ENCODE measurements at places on chromosomes 6 and 20.

DNA sequence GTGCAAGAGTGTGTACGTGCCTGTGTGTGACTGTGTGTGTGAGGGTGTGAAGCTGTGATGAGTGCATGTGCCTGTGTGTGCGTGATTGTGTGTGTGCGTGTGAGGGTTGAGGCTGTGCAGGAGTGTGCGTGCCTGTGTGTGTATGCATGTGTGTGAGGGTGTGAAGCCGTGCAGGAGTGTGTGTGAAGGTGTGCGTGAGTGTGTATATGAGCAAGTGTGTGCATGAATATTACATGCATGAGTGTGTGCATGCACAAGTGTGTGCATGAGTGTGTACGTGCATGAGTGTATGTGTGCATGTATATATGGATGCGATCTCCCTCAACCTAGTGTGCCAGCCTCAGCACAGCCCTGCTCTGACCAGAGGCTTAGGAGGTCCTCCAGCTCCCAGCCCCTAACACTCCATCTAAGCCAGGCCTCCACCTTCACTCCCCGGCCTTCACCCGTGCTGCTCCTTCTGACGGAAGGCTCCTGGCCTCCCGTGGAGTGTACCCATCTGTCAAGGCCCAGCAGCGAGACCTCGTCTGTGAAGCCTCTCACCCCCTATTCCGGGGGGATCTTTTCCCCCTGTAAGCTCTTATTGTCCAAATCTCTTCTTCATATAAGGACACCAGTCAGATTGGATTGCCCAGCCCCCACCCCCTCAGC is 19.9 kb upstream of the PHACTR3 start:
- no peak for DNase-seq

- no peak for DNase-seq
Measured at GRCh38 chr20:53856300-53857295, 213.8 kb downstream of the BCAS1 start.

GRCh38 chr20:44547419-44547818 is 25.5 kb upstream of the SERINC3 start:
- DNase-seq: no peak

GRCh38 chr20:44288252-44288651 is 22.8 kb downstream of the FITM2 start:
- DNase-seq: peak; percentile 34

- DNase-seq: no peak
Measured at GRCh38 chr20:20606050-20606449, 106.4 kb downstream of the RALGAPA2 start.

- DNase-seq: no peak
Measured at GRCh38 chr6:15063253-15063853, 182.5 kb upstream of the JARID2 start.

DNA sequence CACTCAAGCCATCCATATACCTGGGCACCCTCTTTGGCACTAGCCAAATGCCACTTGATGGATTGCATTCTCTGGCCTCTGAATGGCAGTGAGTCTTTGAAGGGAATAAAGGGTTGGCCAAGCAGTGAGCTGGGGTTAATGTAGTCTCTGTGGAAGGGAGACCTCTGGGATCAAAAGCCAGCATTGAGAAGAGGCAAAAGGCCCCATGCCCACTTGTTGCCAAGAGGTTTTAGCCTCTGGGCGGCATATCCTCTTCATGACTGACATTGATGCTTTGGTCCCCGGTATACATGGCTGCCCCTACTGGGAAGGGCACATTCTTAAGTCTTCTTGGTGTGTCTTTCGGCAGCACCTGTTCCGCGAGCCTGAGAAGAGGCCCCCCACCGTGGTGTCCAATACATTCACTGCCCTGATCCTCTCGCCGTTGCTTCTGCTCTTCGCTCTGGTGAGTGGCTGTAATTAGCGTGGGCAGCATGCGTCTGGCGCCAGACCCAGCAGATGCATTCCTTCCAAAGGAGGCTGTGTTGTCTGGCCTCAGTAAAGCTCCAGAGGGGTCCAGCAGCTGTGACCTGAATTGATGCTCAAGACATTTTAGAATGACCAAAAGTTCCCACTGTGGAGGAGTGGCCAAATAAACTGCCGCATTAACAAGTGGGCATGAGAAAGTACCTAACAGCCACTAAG is 29.5 kb downstream of the GHRH start:
- no peak for DNase-seq

- DNase-seq: peak; percentile 88
Measured at GRCh38 chr6:147161974-147162495, 42.2 kb upstream of the STXBP5 start.

GRCh38 chr20:49712996-49713752 is 504 bp downstream of the B4GALT5 start:
- DNase-seq: peak; percentile 81

GRCh38 chr6:157464653-157465535 is 83.9 kb downstream of the ZDHHC14 start:
- no peak for DNase-seq

DNA sequence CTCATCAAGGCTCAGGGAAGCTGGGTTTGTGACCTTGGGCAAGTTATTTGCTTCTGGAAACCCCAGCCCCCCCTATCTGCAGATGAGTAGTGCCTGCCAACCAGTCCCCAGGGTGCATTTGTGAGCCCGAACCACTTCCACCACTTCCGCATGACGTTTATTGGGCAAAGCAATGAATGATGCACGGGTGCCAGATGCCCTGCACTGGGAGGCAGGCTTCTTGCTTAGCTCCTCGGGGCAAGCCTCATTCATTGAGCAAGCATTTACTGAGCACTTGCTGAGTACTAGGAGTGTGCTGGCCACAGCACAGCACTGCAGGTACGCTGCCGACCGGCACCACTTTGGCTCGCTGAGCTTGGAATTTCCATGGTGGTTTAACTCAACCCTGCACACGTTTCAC is 60.2 kb downstream of the GNAS-AS1 start:
- DNase-seq: no peak

GRCh38 chr20:32805721-32806120 is 14.0 kb upstream of the MAPRE1 start:
- no peak for DNase-seq

DNA sequence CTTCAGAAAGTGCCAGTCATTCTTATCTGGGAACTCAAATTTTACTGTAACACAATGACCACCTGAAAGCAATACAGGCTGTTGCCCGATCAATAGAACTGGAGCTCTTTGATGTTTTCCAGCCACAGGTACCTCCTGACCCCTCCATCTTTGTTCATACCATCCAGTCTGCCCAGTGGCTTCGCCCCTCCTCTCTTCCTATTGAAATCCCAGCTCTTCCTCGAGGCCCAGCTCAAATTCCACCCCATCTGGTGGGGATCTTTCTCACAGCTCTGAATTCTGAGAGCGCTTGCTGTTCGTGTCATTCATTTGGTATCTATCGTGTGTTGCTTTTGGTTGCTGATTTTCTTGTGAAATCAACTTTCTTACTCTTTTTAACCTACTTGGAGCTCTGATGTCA is 87.9 kb upstream of the CNKSR3 start:
- DNase-seq: no peak

- no peak for DNase-seq
Measured at GRCh38 chr6:165096868-165097267, 212.5 kb downstream of the C6orf118 start.

Measured in DMS53 (cell line).